GM13977 (cell line): ENCODE measurements at places on chromosomes 12 and 14.

DNA sequence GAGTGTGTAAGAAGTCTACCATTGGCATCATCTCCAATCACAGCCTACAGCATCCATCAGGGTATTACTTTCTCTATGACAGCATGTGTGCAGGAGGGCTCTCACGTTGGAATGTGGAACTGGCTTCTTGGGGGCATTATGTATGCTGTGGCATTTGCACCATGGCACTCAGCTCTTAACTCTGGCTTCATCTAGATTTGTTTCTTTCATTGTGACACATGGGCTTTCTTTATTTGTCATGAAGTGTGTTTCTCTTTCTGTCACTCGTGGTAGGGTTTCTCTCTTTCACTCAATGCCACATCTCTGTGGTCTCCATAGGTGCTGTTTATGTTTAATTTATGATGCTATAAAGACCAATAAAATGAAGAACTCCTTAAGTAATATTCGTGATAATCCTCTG lies 191.2 kb upstream of the GARIN2 start:
- no peak for DNase-seq

DNA sequence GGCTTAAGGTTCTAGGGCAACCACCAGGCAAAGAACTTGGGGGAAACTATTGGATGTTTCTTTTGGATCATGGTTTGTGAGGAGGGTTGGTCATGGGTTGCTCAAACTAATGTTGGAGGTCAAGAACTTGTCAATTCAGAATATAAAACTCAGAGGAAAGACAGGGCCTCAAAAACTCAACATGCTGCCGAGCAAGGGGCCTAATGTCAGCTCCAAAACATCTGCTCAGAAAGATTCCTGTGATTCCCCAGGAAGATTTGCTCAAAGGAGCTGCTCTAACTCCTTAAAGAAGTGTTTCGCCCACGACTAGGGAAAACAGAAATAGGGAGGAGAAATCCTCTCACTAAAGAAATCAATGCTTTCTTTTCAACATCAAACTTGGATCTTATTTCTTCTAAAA lies 3.7 kb upstream of the IGF1 start:
- DNase-seq: no peak

DNA sequence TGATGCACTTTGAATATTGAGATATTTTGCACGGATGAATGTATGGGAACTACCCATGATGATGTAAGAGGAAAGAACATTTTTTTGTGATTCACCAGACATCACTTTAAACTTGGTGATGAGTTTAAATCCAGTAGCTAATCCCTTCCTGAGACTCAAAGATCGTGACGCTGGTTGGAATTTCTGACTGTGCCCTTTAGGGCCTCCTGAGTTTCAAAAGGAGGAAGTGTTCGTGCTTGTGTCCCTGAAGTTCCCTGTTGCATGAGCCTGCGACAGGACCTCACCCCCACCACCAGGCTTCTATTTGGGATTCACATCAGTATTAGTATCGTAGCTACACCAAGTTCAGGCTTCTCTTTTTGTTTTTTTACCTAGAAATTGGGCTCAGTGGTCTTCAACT lies 18.6 kb upstream of the RIN3 start:
- no peak for DNase-seq

GRCh38 chr12:131105736-131106348 lies 152.1 kb downstream of the ADGRD1 start:
- DNase-seq: no peak

GRCh38 chr14:103161054-103161397 lies 37.8 kb downstream of the TNFAIP2 start:
- DNase-seq: no peak

DNA sequence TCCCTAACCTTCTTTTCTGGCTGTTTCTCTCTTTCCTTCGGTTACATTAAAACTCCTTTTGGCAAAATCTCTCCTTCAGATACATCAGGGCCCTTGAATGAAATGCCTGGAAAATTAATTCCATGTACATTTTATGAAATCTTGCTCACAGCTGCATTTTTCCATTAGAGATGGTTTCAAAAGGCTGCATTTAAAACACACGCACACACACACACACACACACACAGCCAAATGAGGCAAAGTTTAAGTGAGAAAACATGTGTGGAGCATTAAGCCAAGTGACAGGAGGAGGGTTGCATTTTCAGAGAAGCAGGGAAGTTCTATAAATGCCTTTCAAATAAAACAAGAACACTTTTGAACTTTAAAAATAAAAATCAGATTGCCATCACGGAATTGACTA lies 216.4 kb downstream of the LRIG3 start:
- DNase-seq: no peak
